ENCODE measurements at places on chromosomes 6 and 20.

DNA sequence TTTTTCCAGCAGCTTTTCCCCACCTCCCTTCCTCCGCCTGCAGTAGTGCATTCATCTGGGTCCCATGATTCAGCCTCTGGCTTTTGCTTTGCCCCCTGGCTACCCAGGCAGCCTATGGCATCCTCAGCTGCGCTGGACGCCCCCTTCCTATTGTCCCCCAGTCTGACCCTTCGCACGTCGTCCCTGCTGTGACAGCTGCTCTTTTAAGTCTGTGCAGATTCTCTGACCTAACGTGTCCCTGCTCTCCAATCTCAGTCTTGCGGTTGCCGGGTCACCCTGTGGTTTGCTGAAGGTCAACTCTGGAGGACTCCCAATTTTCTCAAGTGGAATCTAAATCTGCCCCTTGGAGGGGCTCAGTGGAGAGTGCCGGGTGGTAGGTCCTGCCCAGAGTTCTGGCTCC, 294.3 kb downstream of the CDC5L start:
- no peak for DNase-seq

GRCh38 chr6:42113936-42114636, 28.3 kb downstream of the C6orf132 start:
- DNase-seq = no peak

DNA sequence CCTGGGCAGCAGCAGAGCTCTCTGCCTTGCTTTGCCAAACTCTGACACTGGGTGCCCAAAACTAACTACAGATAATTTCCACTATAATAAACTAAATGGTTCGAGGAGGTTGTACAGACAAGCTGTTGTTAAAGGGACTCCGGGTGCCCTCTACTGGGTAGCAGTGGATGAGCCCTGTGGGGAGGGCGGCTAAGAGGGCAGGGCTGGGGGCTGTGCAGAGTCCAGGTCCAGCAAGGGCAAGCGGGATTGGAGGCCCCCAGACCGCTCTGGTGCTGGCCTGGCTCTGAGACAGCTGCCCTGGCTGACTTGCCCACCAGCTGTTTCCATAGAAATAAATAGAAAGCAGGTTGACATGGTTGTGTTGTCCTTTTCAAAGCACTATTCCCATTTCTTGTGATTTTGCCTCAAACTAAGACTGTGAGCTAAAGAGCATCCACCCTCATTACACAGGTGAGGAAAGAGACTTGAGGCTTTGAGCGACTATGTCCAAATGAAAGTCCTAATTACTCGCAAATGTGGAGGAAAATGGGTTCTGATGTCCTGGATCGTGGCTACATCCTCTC, 167.6 kb upstream of the CST7 start:
- no peak for DNase-seq

DNA sequence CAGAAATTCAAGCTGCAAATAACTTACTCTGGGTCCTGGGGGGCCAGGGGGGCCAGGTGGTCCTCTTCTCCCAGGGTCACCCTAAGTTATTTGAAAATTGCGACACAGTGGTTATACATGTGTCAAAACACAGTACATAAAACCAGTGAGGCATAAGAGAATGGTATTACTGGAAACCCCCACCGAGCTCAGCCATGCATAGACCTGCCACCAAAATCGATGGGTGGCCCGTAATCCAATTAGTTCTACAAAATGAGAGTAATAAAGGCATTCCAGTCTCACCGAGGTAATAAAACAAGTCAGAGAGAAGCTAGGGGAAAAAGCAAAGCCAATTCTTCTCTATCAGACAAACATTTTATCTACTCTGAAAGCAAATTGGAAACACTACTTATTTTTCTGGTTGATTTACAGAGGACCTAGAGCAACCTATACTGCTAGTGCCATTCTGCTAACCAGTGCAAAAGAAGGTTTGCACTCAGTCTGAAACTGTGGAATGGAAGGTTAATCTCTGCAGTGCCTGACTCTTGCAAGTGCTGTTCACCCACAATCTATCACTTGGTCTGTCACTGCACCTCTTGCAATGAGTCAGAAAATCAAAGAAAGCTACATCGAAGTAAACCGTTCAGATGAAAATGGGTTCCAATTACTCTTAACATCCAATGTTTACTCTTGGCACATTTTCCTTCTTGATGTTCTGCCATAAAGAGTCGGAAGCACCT, 32.4 kb downstream of the COL9A1 start:
- DNase-seq = no peak

DNA sequence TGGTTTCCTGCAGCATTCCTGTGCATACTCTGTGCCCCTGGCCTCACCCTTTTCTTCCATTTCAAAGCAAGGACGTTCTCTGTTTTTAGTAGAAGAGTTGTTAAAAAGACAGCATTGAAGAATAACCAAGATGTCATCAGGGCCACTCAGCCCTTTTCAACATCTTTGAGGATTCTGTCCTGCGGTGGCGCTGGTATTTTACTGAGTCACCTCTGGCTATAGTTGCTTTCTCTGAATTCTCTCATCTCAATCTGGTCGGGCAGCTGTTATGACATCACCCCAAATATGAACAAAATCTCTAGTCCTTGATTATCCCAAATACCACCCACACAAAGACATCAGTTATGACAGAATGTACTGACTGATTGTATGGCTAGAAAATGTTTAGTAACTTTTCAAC, 204.2 kb downstream of the GRIK2 start:
- no peak for DNase-seq

- DNase-seq = no peak
Observed at GRCh38 chr6:123118811-123119210, 122.8 kb downstream of the CLVS2 start.

DNA sequence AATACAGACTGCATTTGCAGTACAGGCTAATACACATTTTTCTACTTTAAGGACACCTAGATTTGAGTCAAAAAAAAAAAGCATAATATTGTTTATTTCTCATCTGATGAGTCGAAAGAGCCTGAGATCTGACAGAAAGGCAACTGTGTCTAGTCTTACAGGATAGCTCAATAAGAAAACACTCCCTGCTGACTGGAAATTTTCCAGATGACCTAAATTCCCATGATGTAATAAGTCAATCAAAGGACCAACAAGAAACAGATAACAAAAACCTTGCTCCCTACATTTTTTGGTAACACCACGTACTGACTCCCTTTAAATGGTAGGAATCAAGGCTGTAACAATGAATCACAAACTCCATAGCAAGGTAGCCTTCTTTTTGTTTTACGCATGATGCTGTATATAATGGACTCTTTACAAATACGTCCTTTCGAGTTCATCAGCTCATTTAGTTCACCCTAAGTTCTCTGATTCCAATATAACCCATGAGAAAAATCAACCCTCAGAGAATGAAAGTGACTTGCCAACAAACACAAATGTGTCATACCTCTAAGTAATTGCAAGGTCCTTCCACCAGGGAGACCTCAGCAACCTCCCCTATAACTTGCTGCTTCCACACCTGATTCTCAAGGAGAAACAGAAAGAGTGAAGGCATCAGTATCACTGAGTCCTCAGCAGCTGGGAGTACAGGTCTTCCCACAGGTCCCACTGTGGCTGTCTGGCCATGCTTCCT, 12.1 kb downstream of the TBX18 start:
- DNase-seq = no peak

DNA sequence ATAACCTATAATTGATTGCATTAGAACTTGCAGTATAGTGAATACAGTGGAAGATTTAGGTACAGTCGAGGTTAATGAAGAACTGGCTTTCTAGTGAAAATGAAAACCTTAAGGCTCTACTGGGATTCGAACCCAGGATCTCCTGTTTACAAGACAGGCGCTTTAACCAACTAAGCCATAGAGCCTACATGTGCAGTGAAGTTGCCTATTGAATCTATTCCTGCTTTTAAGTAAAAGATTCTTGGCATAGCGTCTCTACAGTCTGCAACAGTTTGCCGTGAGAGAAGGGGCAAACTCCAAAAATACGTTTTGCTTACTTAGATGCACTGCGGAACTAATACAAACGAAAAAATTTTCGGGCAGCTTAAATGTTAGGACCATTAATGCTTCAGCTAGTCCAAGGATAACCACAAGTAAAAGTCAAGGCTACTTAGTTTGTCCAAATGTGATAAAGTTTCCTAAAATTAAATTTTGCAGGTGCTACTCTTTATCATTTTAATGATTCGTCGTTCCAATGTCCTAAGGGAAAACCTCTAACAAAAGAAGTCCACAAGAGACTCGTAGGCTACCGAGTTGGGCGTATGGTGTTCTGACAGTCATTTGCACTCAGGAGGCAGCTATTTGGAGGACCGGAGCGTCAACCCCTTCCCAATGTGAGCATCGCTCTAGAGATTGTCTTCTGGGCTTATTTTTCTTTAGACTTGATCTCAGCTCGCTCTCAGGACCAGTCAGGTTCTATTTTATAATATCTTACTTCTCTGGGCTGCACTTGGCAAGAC, 31.3 kb upstream of the ZSCAN23 start:
- DNase-seq = no peak

- DNase-seq = no peak
Observed at GRCh38 chr20:14470231-14470899, 133.0 kb upstream of the FLRT3 start.

All from stimulated activated CD4-positive, alpha-beta T cell treated with anti-CD3 and anti-CD28 coated beads, Interleukin-1b, Interleukin-23, amount 100 ng/mL, for 1 hour (primary cell).